Hippocampal formation (tissue), 2 donors: ENCODE measurements at places on chromosomes 3 and 15.
A peak's percentile ranks its signal among the peaks of the same experiment; 100 is the strongest.

DNA sequence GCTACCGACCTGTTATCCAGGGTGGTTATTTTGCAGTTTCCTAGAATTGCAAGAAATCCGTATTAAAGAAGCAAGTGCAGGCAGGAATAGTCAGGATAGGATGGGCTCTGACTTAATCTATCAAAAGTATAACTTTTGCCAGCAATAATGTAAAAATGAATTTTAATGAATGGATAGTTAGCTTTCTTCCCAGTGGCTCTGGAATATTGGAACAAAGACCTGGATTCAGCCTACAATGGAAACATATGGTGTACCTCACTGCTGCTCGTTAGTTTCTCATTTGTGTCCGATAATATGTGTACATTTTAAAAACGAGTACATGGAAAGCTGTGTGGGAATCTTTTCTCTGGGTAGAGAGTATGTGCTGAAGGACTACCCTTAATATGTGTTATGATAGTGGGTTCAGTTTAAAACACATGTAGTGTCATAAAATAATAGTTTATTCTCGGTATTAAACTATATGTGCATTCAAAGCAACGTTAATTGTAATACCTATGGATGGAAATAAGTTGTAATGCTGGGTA lies 805 bp downstream of the SERPINI1 start:
- no peak for DNase-seq

DNA sequence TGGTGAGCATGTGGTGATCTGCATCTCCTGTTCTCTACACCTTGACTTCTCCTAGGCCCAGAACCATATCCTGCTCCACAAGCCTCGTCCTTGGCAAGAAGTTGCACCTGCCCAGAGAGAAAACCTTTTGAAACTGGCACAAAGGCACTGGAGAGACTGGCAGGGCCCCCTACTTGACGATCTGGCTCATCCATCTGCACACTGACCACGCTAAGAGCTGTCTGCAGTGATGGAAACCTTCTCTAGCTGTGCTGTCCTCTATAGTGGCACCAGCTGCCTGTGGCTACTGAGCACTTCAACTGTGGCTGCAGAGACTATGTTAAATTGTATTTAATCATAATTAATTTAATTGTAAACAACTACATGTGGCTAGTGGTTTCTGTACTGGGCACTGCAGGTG lies 26.2 kb upstream of the SRP14 start:
- DNase-seq = no peak

- peak; percentile 17 for DNase-seq
These were observed 19.7 kb downstream of the TM4SF4 start for GRCh38 chr3:149494022-149494758.

DNA sequence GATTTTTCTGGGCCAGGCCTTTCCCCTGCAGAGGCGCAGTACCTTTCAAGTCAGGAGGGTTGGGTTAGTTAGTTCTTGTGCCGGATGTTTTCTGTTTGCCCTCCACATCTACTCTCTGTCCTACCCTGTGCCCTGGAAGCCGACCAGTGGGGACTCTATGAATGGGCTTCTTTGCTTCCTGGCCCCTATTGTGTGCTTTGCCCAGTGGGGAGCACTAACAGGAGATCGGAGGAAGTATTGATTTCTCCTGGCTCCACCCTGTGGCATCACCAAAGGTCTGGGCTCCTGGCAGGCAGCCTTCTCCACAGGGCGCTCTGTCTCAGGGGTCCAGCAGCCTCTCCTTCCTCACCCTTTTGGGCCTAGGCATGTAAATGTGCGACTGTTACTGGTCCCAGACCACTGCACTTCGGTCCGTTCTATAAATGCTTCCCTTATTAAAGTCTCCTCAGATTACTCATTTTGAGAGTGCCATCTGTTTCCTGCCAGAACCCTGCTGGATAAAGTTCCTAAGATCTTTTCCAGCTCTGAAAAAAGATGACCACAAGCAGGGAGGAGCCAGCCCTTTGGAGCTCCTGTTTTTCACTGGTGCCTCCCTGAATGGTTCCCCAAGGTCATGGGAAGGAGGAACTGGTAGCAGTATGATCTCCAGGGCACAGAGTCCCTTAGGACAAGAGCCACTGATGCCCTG lies 44.5 kb downstream of the CTDSPL start:
- DNase-seq = no peak

DNA sequence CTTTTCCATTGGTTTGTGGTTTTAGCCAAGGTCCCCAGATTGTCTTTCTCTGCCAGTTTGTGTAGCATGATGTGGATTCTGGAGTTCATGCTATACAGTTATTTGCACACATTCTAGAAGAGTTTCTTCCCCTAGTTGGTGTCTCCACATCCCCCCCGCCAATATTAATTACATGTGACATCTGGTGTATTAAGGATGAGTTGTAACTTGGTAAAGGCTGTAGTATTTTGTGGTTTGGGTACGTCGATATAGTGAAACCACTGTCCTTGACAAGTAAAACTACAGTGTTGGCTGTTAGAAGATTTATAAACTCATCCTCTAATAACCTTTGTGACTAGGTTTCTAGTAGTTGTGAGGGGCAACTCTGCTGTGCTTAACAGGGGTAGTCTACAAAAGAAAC lies 23.7 kb upstream of the P4HTM start:
- no peak for DNase-seq

DNA sequence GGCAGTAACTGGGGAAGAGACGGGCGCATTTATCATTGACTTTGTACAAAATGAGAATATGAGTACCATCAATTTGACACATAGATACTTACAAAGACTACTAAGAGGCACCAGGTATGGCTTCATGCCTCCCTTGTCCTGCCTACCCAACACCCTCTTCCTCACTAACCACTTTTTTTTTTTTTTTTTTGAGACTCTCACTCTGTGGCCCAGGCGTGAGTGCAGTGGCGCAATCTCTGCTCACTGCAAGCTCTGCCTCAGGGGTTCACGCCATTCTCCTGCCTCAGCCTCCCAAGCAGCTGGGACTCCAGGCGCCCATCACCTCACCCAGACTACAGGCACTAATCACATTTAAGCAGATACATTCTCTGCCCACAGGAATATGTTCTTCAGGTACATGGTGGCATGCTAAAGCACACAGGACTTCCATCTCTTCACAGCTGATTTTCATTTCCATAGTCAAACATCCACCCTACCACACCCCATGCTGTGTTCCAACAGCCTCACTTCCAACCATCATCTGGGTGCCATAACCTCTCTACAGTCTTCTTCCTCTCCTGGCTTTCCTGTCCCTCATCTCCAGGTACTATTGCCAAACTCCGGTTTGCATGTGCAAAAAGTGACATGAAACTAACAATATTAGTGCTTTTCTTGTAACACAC lies 41.7 kb downstream of the RAB27A start:
- no peak for DNase-seq

DNA sequence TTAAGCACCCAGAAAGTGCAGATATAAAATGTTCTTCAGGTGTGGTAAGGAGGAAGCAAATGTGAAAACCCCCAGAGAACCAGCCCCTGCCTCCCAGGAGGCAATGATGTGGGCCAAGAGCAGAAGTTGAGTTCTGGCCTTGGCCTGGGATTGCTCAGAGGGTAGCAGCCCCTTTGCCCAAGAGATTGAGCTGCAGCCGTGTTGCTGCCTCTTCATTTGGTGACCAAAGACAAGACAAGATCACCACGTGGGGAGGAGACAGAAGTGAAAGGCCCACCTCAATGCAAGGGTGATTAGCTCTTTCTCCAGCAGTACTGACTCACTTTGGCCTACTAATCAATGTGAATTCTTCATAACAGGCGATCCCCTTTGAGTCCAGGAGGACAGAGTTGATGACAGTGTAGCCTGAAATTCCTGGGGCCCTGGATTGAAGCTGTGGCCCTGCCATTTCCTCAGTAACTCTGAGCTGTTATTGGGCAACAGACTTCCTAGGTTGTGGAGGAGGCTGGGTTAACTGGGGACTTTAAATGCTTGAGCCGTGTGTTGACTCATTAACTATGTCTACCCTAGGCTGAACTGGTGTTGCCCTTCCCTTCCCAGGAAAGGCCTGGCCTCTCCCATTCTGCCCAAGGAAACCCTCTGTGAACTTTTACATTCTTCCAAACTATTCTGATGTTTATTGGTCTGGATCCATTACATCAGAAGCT lies 86.5 kb downstream of the ST6GAL1 start:
- no peak for DNase-seq

DNA sequence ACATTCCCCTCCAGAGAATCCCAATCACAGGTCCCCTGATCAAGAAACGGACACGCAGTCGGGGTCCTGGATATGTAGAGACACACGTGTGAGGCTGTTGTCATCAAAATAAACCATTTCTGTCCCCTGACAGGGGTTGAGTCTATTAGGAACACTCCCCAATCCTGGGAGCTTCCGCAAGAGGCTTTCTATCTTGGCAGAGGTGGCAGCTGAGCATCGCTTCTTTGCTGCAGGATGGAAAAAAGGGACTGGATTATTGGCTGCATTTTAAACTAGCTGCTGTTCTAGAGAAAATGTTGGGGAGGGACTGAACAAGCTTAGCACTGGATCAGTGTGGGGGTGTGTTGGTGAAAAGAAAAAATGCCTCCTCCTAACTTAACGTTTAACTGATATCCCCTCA lies 2.5 kb upstream of the CNTN4 start:
- DNase-seq = no peak

- peak; percentile 53 for DNase-seq
These were observed at the start of gene CADPS for GRCh38 chr3:62874711-62875557. Gene CADPS, minus strand, starts transcription at chr3:62875416. Its CDS starts 387 bp downstream, at chr3:62875029.

DNA sequence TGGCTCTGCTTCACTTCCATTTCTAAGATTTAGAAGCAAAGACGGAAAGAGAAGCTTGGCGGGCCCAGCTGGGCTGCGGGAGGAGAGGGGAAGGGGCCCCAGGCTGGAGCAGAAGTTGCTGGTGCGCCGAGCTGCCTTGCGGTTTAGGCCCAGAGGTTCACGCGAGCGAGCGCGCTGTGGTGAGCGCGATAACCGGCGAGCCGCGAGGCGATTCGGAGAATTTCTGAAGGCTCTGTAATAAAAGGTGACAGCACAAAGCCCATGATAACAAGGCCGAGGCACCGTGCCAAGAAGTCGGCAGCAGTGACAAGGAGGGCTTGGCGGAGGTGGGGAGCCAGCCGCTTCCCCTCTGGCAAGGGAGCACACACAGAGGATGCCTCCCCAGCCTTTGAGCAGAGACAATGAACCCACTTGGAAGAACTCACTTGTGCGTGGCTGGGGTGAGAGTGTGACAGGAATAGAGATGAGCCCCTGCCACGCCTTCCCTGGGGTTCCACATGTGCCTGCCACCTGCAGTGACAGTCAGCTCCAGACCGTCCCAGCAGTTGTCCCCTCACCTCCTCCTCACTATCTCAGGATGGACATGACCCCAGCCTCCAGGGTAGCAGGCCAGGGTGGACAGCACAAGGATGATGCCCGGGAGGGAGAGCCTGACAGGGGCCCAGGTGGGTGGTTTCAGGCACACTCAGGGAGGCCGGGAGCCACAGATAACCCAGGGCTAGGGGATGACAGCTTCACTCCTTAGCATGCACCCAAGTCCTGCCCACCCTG lies 315.2 kb downstream of the UACA start:
- no peak for DNase-seq

- no peak for DNase-seq
These were observed 22.4 kb downstream of the CHD2 start for GRCh38 chr15:92922418-92923002.
